ENCODE measurements at places on chromosomes 1 and 21. TPM values are rescaled to one million over a fixed set of nuclear protein-coding genes. Genes with fewer than 3 reads are reported as not detected.
A peak's percentile ranks its signal among the peaks of the same experiment; 100 is the strongest.

- DNase-seq: no peak
- H3K27ac ChIP-seq: no peak overlapping the region
- H3K27me3 ChIP-seq: no peaks in the 10 kb centered on the region
Observed at GRCh38 chr1:150173141-150173585, 23.4 kb downstream of the PLEKHO1 start.

OR2M4 gene
- total RNA-seq: not detected

KDF1 gene
- not detected for total RNA-seq

GRCh38 chr1:84339503-84339902 is 38.0 kb downstream of the SAMD13 start:
- H3K27me3 ChIP-seq: no peaks in the 10 kb centered on the region
- H3K4me3 ChIP-seq: no peak overlapping the region
- no peaks in the 10 kb centered on the region for H3K36me3 ChIP-seq
- DNase-seq: peak; percentile 39

DNA sequence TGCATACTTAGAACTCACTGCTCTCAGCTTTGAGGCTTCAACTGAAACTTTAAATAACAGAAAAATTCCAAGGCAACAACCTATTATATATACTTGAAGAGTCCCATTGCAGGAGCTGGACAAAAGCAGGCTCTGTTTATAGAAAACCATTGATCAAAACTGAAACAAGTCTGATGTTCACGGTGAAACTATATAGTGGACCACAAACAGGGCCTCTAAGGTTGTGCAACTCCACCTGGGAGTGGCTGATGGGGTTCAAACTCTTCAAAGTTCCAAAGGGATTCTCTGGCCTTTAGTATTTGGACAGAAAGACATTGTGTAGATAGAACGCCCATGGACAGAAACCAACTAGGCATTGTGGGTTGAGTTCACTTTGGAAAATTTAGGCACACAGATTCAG is 140.3 kb downstream of the ZC3H11B start:
- no peak overlapping the region for H3K4me3 ChIP-seq
- H3K4me1 ChIP-seq: no peaks in the 10 kb centered on the region
- no peaks in the 10 kb centered on the region for H3K27me3 ChIP-seq
- H3K27ac ChIP-seq: no peak overlapping the region
- no peaks in the 10 kb centered on the region for H3K36me3 ChIP-seq

DNA sequence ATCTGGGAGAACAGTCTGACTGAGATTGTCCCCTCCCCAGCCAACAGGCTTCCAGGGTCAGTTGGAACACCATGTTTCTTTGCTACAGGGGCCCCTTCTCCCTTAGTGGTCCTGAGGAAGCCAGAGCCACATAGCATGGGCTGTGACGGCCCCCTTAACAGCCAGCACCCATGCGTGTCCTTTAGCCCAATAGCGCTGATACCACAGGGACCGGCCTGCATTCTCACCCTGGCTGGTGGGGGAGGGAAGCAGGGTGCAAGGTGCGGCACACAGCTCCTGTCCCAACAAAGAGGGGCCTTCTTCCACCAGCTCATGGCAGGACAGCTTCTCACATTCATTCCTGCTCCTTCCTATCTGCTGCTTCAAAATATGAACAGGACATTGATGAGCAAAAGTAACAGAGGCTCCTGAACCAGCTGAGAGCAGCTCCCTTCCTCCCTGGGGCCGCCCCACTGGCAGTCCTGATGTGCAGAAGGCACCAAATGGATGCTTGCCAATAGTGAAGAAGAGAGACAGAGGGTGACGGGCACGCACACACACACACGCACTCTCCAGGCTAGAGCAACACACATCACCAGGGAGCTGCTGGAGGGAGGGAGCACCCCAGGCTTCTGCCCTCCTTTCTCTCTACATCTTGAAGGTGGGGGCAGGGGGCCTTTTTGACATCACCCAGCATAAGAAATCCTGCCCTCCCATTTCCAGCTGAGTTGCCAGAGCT is 99.4 kb downstream of the CRYAA start:
- no peak overlapping the region for H3K27ac ChIP-seq
- peaks cover 20% of the 10 kb centered on the region for H3K27me3 ChIP-seq
- H3K4me3 ChIP-seq: no peak overlapping the region
- DNase-seq: peak; percentile 78
- H3K36me3 ChIP-seq: no peaks in the 10 kb centered on the region

DNA sequence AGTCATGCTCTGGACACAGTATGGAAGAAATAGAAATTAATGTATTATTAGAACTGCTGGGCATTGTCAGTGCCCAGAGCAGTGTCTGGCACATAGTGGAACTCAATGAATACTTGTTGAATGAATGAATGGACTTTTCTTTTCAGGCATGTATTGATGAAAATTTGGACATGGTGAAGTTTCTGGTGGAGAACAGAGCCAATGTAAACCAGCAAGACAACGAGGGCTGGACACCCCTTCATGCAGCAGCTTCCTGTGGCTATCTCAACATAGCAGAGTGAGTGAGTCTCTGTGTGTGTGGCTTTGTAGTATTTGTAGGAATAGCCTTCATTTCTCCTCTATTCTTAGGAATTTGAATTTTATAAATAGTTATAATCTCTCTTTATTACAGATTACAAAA is 68.1 kb downstream of the PPP1R12B start:
- peaks cover 12% of the 10 kb centered on the region for H3K4me1 ChIP-seq
- H3K27me3 ChIP-seq: no peaks in the 10 kb centered on the region
- H3K4me3 ChIP-seq: no peak overlapping the region
- peak overlapping the region; percentile 51 for H3K27ac ChIP-seq

SEC16B gene
- total RNA-seq: 2.9 TPM

DNA sequence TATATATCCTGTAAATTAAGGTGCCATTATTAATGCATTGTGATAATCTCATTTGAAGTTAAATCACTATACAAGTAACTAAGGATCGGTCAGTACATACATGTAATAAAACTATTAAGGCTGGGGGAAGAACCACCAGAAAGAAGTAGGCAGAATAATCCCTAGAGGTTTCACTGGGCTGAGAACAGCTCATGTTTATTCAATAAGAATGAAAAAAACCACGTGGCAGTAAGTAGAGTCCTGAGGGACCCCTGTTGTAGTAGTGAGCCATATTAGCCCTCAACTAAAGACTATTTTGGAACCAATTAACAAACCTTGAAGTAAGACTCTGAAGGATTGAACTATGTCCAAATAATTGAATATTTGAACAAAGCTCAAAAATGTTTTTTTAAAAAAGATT is 46.9 kb upstream of the ADAM30 start:
- no peak overlapping the region for H3K4me3 ChIP-seq
- H3K27me3 ChIP-seq: no peaks in the 10 kb centered on the region
- H3K27ac ChIP-seq: no peak overlapping the region
- H3K4me1 ChIP-seq: peaks cover 27% of the 10 kb centered on the region
- DNase-seq: peak; percentile 43
- H3K36me3 ChIP-seq: peaks cover 48% of the 10 kb centered on the region

CCDC17 gene
- total RNA-seq: 1.5 TPM

RIMKLA gene
- total RNA-seq: not detected

KCNA2 gene
- not detected for total RNA-seq

DNA sequence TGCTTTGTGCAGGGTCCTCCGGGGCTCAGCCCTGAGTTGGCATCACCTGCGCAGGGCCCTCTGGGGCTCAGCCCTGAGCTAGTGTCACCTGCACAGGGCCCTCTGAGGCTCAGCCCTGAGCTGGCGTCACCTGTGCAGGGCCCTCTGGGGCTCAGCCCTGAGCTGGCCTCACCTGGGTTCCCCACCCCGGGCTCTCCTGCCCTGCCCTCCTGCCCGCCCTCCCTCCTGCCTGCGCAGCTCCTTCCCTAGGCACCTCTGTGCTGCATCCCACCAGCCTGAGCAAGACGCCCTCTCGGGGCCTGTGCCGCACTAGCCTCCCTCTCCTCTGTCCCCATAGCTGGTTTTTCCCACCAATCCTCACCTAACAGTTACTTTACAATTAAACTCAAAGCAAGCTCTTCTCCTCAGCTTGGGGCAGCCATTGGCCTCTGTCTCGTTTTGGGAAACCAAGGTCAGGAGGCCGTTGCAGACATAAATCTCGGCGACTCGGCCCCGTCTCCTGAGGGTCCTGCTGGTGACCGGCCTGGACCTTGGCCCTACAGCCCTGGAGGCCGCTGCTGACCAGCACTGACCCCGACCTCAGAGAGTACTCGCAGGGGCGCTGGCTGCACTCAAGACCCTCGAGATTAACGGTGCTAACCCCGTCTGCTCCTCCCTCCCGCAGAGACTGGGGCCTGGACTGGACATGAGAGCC is 22.7 kb downstream of the COL6A1 start:
- no peak overlapping the region for H3K4me3 ChIP-seq
- H3K4me1 ChIP-seq: no peaks in the 10 kb centered on the region

DNA sequence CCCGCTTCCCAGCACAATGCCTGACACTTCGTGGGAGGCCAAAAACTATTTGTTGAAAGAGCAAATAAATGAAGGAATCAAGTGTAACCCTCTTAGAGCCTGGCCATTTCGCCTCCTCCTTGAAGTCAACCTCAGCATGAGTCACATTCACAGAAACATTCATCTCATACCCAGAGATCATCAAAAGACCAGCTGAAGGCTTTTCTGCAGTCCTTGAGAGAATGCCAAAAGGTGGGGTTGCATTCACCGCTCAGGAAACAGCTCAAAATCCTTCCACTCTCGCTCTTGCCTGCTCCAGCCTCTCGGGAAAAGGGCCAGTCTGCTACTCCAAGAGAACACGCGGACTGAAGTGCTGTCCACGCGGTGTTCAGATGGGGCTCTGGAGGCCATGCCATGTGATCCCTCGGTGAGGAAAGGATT is 90.0 kb downstream of the VWA5B1 start:
- H3K36me3 ChIP-seq: no peaks in the 10 kb centered on the region
- no peak overlapping the region for H3K27ac ChIP-seq
- H3K27me3 ChIP-seq: peaks cover 34% of the 10 kb centered on the region
- DNase-seq: peak; percentile 91

PDPN gene
- 4.7 TPM for total RNA-seq

ASCL5 gene
- total RNA-seq: not detected

DNA sequence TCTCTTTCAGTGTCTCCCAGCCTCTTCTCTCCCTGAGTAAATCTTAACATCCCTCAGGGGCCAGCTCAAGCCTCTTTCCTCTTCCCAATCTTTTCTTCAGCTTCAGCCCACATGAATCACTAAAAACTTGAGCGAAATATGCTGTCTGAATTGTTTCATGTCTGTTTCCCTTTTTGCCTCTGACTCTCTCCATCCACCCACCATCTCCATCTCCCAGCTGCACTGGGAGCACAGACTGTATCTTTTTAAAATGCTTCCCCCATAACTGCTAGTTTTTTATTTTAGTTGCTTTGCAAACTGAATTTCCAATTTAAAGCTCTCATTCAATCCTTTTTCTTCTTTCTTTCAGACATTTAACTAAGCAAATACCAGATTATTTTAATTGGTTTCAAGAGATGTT is 3.0 kb upstream of the AHCTF1 start:
- H3K36me3 ChIP-seq: no peaks in the 10 kb centered on the region
- no peak overlapping the region for H3K4me3 ChIP-seq
- peaks cover 11% of the 10 kb centered on the region for H3K4me1 ChIP-seq
- H3K27me3 ChIP-seq: no peaks in the 10 kb centered on the region
- DNase-seq: no peak
- H3K27ac ChIP-seq: no peak overlapping the region

ETV3L gene
- total RNA-seq: not detected

DNA sequence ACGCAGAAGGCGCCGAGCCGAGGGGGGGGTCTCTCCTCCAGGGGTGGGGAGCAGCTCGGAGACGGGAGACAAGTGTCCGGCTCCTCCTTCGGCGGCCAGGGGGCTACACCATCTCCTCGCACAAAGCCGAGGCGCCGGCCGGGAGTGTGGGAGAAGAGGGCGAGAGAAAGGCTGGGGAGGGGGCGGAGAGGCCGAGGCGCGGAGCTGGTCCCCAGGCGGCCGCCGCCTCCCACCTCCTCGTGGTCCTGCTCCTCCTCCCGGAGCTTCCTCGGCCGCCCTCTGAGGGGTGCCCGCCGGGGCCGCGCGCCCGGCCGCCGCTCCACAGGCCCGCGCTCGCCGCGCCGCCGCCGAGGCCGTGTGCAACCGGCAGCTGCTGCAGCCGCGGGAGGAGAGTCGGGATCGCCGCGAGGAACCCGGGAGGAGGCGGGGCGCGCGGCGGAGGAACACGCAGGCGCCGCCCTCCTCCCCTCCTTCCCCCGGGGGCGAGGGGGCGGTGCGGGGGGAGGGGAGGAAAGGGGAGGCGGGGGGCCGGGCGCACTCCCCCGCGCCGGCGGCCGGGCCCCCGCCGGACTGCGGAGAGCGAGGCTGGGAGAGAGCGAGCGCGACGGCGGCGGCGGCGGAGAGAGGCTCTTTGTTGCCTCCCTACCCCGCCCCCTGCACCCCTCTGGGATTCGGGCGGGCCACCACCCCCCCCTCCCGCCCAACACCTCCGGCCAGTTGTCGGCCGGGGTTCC is at the start of gene ENAH:
TSS of gene ENAH (minus strand) at position 395 of the 734 bp plus-strand sequence. CDS start 433 bp downstream, outside the sequence.
- peak within 1 kb of the TSS; percentile 95 for H3K4me3 ChIP-seq
- H3K27me3 ChIP-seq: no peaks in the 10 kb centered on the region
- DNase-seq: peak; percentile 95
- H3K36me3 ChIP-seq: no peaks in the 10 kb centered on the region

PIK3C2B gene
- 0.36 TPM for total RNA-seq

GRCh38 chr1:1068517-1069055 is 5.5 kb downstream of the RNF223 start:
- peaks cover 11% of the 10 kb centered on the region for H3K27me3 ChIP-seq
- H3K4me1 ChIP-seq: peaks cover 9% of the 10 kb centered on the region
- H3K4me3 ChIP-seq: no peak overlapping the region
- DNase-seq: no peak

GRCh38 chr1:79551321-79551720 is 544.8 kb upstream of the ADGRL4 start:
- H3K4me3 ChIP-seq: no peak overlapping the region
- H3K27me3 ChIP-seq: no peaks in the 10 kb centered on the region
- no peaks in the 10 kb centered on the region for H3K36me3 ChIP-seq
- no peak for DNase-seq

GRCh38 chr21:33821503-33822322 is 93.9 kb downstream of the ATP5PO start:
- H3K36me3 ChIP-seq: peaks cover 30% of the 10 kb centered on the region
- no peaks in the 10 kb centered on the region for H3K27me3 ChIP-seq
- H3K27ac ChIP-seq: no peak overlapping the region

LPAR3 gene
- 0.29 TPM for total RNA-seq

DNA sequence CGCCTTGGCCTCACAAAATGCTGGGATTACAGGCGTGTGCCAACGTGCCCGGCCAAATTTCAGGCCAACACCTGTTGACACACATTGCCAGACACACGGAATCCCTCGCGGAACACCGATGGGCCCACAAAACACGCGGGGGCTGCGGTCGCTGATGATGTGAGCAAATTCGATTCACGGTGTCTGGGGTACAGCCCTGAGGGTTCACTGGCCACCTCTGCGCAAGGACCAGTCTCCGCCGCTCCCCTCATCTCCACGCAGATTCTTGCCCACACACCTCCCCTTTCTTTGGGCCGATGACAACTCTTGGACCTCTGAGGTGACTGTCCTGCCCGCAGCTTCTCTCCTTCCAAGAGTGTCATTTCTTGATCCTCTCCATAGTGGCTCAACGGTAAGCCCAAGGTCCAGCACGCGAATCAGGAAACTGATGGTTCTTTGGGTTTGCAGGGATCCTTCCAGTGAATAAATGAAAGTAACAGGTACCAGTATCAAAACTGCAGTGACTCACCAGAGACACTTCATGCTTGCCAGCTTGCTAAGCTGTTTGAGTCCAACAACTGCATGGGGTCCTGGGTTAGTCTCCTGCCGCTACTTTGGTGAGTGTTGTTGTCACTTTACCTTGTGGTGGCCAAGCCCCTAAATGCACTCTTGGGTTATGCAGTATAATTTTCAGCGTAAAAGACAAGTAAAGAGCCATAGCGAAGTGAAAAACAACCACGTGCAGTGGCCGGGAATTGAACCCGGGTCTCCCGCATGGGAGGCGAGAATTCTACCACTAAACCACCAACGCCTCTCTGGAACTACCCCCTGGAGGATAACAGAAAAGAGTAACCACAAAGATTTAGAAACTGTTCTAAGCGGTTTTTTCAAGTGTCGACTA is 11.0 kb upstream of the RNU1-3 start:
- H3K27me3 ChIP-seq: peaks cover 5% of the 10 kb centered on the region
- no peaks in the 10 kb centered on the region for H3K36me3 ChIP-seq
- no peak overlapping the region for H3K4me3 ChIP-seq
- no peaks in the 10 kb centered on the region for H3K4me1 ChIP-seq

GJA4 gene
- not detected for total RNA-seq
